ENCODE measurements at places on chromosomes 12 and 14. TPM values are rescaled to one million over a fixed set of nuclear protein-coding genes. Genes with fewer than 3 reads are reported as not detected.

DNA sequence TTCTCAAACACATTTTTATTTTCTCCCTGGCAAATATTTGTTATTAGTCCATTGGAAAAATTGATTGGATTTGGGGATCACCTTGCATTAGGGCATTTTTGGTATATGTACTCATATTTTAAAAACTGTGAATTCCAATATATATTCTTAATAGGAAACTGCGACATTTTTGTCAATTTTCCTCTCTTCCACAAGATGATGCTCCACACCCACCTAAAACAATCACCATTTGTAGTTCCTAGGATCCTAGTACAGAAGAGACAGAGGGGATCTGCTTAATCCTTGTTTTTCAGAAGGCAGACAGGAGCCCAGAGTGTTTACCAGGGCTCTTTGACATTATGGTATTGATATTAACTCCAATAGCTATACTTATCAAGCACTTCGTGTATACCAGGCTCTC is 22.8 kb upstream of the OASL start:
- no peak overlapping the region for H3K27ac ChIP-seq
- DNase-seq: no peak
- H3K27me3 ChIP-seq: no peaks in the 10 kb centered on the region
- H3K36me3 ChIP-seq: no peaks in the 10 kb centered on the region
- H3K4me1 ChIP-seq: peaks cover 7% of the 10 kb centered on the region

Gene GPR132
- total RNA-seq: 0.50 TPM

- DNase-seq: no peak
- H3K36me3 ChIP-seq: no peaks in the 10 kb centered on the region
- no peaks in the 10 kb centered on the region for H3K4me1 ChIP-seq
- H3K4me3 ChIP-seq: no peak overlapping the region
- no peak overlapping the region for H3K27ac ChIP-seq
Observed at GRCh38 chr12:53193040-53193439, 12.3 kb upstream of the CSAD start.

- no peak for DNase-seq
- no peaks in the 10 kb centered on the region for H3K36me3 ChIP-seq
- H3K27ac ChIP-seq: no peak overlapping the region
- no peaks in the 10 kb centered on the region for H3K4me1 ChIP-seq
Observed at GRCh38 chr14:25400607-25401206, 350.8 kb upstream of the STXBP6 start.

GRCh38 chr12:64600164-64600561 is 10.1 kb upstream of the RASSF3 start:
- H3K36me3 ChIP-seq: no peaks in the 10 kb centered on the region
- H3K4me3 ChIP-seq: no peak overlapping the region
- H3K4me1 ChIP-seq: no peaks in the 10 kb centered on the region
- H3K27me3 ChIP-seq: no peaks in the 10 kb centered on the region
- H3K27ac ChIP-seq: no peak overlapping the region

DNA sequence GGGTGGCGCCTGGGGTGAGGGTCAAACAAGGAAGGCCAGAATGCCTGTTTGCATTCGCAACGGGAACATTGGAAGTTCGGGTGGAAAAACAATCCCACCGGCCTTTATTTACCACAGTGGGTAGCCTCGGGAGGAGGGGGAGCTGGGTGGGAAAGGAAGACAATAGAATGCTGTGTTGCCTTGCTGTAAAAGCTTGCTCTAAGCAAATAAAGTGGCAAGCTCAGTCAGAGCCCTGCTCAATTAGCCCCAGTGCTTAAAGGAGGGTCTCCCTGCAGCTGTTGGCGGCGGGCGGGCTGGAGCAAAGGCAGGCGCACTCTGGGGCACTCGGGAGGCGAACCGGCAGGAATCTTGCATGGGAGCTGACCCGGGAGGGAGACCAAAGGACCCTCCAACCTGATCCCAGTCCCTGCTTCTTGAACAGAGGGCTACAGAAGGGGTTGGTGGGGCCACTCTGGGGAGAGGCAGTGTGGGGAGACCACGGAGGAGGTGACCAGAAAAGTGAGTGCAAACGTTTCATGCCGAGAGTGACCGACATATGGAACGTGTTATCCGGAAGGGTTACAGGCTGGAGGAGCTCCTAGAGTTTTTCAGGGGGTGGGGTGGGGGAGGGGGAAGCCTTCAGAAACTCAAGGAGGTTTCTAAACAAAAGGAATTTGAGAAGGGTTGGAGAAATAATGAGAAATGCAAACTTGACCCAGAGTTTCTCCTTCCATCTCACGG is 48.5 kb downstream of the NTF3 start:
- H3K27me3 ChIP-seq: no peaks in the 10 kb centered on the region
- H3K4me1 ChIP-seq: no peaks in the 10 kb centered on the region

GRCh38 chr12:39930101-39930500 is 175.8 kb downstream of the SLC2A13 start:
- H3K4me3 ChIP-seq: no peak overlapping the region
- H3K27ac ChIP-seq: no peak overlapping the region
- H3K4me1 ChIP-seq: no peaks in the 10 kb centered on the region

Gene PIWIL1
- not detected for total RNA-seq

DNA sequence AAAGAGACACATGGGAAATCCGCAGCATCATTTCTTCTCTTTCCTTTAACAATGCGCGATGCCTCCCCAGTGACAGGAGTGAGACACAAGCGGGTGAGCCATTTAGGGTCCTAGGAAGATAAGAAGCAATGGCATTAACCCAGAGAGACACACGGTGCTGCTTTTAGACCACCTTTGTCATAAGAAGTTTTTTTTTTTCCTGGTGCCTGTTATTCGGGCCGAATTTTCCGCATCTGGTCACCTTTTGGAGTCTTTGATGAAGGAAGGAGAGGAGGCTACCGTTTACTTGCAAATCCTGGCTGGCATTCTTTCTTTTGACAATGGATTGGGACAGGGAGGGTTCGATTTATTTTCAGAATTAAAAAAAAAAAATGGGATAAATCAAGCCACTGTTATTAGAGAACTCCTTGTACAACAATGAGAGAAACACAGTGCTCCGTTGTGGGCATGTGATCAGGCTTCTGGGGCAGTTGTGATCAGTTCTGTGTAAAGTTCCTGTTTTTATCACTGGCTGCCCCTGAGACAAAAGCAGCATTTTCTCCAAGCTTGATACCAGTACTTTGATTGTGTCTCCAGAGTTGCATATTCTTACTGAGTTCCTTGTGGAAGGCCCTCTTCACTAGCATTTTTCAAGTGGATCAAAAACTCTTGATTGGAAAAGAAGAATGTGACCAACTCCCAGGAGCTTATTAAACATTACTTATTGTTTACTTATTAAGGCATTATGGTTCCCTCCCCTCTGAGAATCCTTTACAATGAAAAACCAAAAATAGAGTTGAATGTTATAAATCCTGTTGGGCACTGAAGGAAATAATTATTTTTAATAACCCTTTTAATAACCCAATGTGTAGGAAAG is 1.1 kb downstream of the DIP2B start:
- H3K36me3 ChIP-seq: no peaks in the 10 kb centered on the region
- DNase-seq: no peak
- H3K4me1 ChIP-seq: peaks cover 30% of the 10 kb centered on the region
- no peaks in the 10 kb centered on the region for H3K27me3 ChIP-seq
- H3K4me3 ChIP-seq: peak overlapping the region; percentile 79

GRCh38 chr14:23481979-23482822 is 12.7 kb downstream of the NGDN start:
- peaks cover 3% of the 10 kb centered on the region for H3K36me3 ChIP-seq
- no peak overlapping the region for H3K4me3 ChIP-seq
- H3K4me1 ChIP-seq: no peaks in the 10 kb centered on the region
- no peak for DNase-seq
- no peaks in the 10 kb centered on the region for H3K27me3 ChIP-seq

DNA sequence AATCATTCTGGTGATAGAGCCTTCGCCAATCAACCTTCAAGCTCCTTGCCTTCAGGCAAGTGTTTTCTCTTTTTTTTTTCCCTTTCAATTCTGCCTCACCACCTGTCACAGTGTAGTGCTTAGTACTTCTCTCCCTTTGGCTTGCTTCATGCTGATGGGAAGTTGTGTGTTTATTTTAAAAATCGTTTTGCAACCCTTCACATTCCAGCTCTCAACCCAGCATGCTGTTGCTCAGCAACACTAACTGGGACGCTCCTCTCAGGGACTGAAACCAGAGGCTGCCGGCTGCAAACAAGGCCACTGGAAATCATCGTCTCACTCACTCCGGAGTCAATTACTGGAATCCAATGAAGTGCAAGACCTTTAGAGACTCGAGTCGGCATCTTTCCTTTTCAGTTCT is 342.7 kb downstream of the PRKD1 start:
- peaks cover 15% of the 10 kb centered on the region for H3K4me1 ChIP-seq
- DNase-seq: peak; percentile 58
- no peak overlapping the region for H3K27ac ChIP-seq
- no peaks in the 10 kb centered on the region for H3K27me3 ChIP-seq
- H3K4me3 ChIP-seq: no peak overlapping the region
- H3K36me3 ChIP-seq: no peaks in the 10 kb centered on the region

- no peaks in the 10 kb centered on the region for H3K4me1 ChIP-seq
- H3K36me3 ChIP-seq: no peaks in the 10 kb centered on the region
- no peaks in the 10 kb centered on the region for H3K27me3 ChIP-seq
- no peak for DNase-seq
Observed at GRCh38 chr12:116135209-116135930, 142.1 kb downstream of the MED13L start.

Gene ENDOU
- total RNA-seq: not detected

- H3K4me1 ChIP-seq: no peaks in the 10 kb centered on the region
- no peak for DNase-seq
- no peaks in the 10 kb centered on the region for H3K36me3 ChIP-seq
- H3K27ac ChIP-seq: no peak overlapping the region
- H3K4me3 ChIP-seq: no peak overlapping the region
- no peaks in the 10 kb centered on the region for H3K27me3 ChIP-seq
Observed at GRCh38 chr12:34303091-34303870, 281.0 kb downstream of the ALG10 start.

DNA sequence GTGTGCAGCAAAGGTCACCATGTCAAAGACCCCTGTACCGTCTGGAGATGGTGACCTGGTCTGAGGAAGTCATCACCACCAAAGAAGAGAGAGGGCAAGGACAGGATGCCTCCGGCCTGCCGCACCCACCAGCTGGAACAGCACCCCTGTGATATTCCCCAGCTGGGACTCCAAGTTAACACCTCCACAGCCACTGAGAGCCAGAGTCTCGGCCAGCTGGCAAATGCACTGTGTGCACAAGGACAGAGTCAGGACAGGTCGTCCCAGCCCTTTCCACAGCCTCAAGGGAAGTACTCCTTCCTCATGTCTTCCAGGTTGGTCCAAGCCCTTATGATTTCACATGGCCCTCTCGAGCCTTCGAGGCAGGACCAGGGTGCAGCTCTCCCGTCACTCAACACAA is 19.3 kb upstream of the FKBP4 start:
- no peaks in the 10 kb centered on the region for H3K36me3 ChIP-seq
- no peaks in the 10 kb centered on the region for H3K4me1 ChIP-seq
- DNase-seq: no peak
- H3K4me3 ChIP-seq: no peak overlapping the region

Gene PRH2
- not detected for total RNA-seq

DNA sequence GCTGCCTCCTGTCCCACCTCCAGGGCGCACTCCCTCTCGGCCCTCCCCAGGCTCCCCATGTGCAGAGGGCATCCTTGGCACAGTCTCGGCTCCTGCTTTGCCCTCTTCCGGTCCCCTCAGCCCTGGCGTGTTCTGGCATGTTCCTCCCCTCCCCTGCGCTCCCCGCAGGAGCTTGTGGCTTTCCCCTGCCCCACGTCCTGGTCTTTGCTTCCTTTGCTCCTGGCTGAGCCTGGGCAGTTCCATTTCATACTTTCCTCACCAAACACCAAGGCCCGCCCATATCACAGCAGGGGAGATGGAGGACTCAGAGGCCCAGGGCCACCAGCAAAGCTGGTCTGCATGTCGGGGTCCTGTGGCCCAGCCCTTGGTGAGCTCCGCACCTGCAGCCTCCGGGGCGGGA is 56.0 kb downstream of the FBRSL1 start:
- no peaks in the 10 kb centered on the region for H3K27me3 ChIP-seq
- no peak overlapping the region for H3K4me3 ChIP-seq
- no peak overlapping the region for H3K27ac ChIP-seq
- H3K36me3 ChIP-seq: no peaks in the 10 kb centered on the region

- no peak overlapping the region for H3K4me3 ChIP-seq
- no peaks in the 10 kb centered on the region for H3K4me1 ChIP-seq
- H3K36me3 ChIP-seq: no peaks in the 10 kb centered on the region
- no peak overlapping the region for H3K27ac ChIP-seq
- no peaks in the 10 kb centered on the region for H3K27me3 ChIP-seq
- DNase-seq: no peak
Observed at GRCh38 chr12:20493934-20494333, 125.6 kb downstream of the PDE3A start.

GRCh38 chr12:114265036-114265435 is 140.9 kb downstream of the TBX5 start:
- no peak overlapping the region for H3K27ac ChIP-seq
- H3K4me3 ChIP-seq: no peak overlapping the region
- no peaks in the 10 kb centered on the region for H3K27me3 ChIP-seq

DNA sequence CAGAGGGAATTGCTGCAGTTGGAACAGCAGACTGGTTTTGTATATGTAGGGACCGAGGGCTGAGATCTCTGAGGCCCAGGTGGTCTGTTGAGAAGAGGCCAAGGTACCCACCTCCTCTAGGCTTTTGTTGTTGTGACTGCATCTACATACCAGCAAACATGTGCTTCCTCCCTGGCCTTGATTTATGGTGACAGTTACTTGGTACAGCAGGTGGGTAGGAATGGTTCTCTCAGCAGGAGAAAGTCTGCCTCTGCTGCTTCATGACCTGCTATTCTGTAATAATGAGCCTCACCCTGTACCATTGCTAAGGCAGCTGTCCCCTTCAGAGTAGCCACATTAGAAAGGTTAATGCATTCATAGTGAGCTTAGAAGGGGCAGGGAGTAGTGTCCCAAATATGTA is 196.7 kb upstream of the PELI2 start:
- no peak overlapping the region for H3K4me3 ChIP-seq
- H3K27me3 ChIP-seq: no peaks in the 10 kb centered on the region
- no peaks in the 10 kb centered on the region for H3K36me3 ChIP-seq
- no peaks in the 10 kb centered on the region for H3K4me1 ChIP-seq
- no peak for DNase-seq

DNA sequence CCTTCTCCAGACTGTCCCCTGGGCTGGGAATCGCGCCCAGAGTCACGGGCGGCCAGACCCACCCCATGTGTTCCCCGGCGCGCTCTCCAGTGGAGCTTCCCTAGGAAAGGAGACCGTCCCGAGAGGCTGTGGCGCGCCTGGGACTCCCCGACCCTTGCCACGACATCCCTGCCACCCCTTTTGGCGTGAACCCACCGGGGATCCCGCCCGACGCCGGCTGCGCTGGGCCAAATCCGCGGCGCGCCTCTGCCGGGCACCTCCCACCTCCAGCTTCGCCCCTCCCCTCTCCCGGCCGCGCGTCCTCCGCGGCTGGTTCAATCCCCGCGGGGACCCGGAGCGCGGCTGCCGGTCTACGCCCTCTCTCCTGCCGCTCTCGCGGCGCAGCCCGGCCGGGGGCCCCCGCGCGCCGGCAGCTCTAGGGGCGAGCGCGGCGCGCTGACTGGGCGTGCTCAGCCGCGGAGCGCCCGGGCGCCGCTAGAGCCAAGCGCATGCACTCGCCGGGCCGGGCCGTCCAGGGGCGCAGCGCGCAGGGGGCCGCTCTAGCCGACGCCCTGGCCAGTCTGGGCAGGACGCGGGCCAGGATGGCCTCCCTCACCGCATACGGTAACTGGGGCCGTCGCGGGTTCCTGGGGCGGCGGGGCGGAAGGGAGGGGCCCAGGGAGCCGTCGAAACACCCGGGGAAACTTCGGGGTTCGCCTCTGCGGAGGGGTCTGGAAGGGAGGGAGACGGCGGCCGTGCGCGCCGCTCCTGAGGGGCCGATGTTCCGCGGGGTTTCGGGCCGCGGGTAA is 77.4 kb upstream of the ANO4 start:
- H3K36me3 ChIP-seq: no peaks in the 10 kb centered on the region
- no peaks in the 10 kb centered on the region for H3K27me3 ChIP-seq
- DNase-seq: no peak
- H3K4me1 ChIP-seq: no peaks in the 10 kb centered on the region
- H3K27ac ChIP-seq: no peak overlapping the region

Measured in right lobe of liver (tissue), 6 donors.